ENCODE measurements at places on chromosomes 2 and 18.

- no peak for DNase-seq
Observed at GRCh38 chr18:74892066-74892627, 294.5 kb downstream of the ZNF407 start.

- no peak for DNase-seq
Observed at GRCh38 chr2:55159037-55159651, 72.9 kb downstream of the CLHC1 start.

DNA sequence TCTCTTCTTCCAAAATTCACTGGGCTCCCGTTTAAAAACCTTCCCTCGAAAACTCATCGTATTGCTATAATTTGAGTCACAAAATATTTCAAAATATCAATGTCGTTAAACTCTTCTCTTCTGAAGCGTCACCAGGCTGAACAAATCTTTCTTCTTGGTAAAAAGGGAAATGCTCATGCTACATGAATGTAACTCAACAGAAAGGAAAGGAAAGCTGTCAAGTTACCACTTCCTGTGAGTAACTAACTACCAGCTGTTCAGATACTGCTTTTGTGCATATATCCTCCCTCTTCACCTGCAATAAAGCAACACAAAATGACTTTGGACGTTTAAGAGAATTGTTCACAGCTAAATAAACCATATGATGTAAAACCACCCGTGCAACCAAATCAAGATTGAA, 95.4 kb downstream of the DOCK10 start:
- DNase-seq, result no peak

DNA sequence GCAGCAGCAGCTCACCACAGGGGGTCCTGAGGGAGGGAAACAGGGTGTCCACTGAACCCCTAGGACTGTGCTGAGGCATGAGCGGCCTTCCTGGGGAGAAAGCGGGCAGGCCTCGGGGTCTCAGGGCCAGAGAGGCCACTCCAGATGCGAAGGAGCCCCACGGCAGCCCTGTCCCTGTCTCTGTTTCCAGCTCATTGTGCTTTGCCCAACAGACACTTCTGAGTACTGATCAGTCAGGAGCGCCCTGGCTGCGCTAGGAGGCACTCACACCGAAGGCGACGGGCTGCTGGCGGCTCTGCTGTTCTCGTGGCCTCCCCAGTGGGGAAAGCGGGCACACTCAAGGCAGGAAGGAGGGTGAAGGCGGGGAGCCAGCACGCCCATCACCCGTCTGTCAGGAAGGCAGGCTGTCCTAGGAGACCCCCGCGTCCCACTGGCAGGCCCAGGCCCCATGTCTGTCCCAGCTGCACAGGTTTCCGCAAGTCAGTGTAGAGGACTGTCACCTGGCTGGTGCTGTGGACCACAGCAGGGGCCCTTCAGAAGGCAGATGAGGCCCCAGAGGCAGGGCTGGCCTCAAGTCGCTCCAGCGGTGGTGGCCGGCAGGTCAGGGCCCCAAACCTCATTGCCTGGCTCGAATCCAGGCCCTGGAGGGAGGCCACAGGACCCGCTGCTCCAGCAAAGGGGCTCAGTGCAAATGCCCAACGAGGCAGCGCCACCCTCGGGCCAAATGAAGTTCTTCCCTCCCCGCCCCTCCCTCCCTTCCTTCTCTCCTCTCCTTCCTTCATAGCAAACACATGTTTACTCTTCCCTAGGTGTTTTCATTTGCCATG, 6.8 kb downstream of the ESPNL start:
- DNase-seq, result no peak

- no peak for DNase-seq
Observed at GRCh38 chr2:95260028-95261023, 13.9 kb upstream of the PROM2 start.

GRCh38 chr2:224360801-224361251, 41.1 kb downstream of the FAM124B start:
- no peak for DNase-seq

DNA sequence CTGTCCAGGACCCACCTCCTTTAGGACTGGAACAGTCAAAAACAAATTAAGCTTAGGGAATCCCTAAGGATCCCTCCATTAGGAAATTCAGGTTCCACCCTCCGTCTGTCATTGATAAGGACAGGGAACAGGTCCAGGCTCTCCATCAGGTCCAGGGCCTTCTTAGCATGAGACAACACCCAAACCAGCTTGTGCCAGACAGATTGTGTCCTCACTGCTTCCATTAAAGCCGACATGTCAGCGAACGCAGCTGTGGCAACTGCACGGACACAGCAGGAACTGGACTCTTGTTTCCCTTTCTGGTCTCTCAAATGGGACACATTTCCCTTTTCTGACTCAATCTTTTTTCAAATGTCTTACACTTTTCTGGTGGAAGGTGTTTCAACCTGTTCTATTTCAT, 81.4 kb downstream of the BCL11A start:
- no peak for DNase-seq

DNA sequence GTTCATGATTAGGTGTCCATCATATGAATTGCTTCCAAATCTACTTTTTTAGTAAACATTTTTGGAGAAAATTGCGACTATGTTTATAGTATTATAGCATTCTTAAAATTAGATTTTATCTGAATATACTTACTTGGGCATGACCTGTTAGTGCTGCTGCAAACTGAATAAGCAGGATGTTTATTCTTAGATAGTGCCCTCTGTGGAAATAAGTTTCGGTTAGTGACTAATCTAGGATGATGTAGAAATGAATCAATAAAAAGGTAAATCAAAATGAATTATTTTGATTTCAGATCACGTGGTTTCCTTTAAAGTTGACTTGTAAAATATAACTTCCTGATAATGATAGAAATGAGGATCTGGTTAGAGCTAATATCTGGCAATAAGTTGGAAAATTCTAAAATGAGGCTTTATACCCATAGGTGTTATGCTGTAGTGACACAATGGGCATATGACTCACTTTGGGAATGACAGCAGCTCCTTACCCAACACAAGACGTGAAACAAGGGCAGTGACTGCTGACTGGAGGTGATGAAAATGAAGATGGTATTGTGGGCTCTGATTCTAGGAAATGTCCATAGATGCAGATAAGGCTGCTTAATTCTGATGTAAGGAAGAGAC, 165.8 kb upstream of the TCF4 start:
- no peak for DNase-seq

DNA sequence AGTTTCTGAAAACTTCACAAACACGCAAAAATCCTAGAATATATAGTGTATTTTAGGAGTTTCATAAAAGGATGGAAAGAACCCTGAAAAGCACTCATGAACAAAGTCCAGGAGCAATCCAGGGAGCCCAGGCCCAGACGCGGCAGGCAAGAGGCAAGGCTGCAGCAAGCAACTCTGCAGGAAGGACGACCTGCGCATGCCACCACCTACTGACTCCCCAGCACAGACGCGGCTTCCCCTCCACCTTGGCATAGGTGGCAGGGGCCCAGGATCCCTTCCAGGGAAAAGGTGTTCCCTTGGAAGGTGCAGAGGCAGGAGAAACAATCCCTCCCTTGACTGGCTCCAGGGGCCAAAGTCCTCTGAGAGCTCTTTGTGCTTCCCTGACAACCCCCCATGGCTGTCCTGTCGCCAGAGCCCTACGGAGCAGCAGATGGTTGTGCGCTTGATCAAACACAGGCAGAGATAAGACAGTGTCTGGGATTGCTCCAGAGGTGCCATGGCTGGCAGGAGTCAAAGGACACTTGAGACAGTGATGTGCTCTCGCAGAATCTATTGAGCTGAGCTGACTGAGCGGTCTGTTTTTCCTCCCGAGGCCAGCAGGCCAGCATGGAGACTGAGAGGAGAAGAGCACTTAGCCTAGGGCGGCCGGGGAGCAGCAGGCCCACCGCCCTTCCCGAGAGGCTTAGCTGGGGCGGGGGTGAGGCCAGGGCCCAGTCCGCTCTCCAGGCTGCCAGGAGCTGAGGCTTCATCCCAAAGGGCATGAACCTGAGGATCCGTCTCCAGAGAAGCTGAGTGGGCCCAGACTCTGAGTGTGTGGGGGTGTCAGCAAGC, 10.8 kb upstream of the AMER3 start:
- DNase-seq, result no peak

DNA sequence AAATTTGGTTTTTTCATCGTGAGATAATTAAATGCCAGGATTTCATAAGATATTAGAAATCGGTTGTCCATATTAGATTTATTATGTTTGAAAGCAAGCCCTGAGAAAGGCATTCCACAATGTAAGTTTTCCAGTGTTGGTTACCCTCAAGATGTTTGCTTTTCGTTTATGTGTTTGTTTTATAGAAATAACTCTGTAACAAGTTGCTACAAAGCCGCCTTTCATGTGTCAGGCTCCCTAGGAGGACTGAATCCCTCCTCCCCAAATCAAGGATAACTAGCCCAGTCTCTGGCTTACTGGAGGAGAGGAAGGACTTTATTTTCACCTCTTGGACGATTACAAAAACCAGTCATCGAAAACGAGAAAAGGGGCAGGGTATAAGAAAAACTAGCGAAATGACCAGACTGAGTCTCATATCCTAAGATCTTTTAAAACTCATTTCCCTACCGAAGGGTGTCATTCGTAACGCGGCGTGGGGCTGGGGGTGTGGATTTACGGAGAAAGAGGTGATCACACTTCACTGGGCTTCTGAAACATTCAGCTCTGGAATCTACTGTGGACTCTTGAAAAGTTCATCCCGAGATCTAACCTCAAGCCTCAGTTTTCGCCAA, 1.0 kb upstream of the PEX13 start:
- no peak for DNase-seq

DNA sequence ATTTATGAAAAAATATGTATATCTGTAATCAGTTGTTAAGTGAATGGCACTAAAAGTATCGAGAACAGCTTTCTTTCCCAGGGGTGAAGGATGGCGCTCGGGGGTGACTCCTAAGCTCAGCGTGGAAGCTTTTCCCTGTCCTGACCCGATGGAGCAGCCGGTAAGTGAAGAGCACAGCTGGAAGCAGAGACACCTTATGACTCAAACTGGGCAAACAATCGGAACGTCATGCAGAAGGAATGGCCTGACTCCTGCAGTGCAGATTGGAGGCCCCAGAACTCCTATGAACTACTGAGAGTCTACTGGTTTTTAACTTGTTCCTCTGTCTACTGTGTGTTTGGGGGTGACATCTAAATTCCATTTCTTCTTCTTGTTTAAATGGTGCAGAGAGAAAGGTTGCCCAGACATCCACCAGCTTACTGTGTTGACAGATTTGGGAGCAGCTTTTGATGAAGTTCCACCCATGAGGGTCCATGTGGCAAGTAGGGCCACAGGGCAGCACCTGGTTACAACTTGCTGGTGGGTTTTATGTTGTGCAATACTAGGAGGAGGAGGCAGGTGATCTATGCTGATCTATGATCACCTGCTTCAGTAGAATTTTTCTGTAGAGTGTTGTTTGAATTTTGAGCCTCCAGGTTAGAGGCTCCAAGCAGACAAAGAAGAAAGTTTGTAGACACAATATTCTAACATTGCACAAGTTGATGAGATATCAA, 52.8 kb upstream of the TMEM182 start:
- no peak for DNase-seq

DNA sequence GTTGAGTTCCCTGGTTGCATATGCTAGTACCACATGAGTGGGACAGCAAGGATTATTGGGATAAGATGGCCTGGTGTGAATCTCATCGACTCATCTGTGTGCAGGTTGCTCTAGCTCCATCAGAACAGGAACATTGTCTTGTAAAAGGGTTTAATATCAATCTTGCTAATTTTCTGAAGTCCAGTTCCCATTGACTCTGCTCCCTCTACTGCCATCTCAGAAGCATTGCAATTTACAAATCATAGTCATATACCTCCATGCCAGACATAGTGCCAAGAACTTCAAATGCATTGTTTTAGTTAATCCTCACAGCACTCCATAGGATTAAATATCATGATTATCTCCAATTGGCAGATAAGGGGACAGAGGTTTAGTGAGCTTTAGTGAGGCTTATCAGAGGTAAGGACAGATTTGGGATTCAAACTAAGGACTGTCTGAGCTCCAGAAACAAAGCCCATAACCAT, 4.8 kb upstream of the STAT4 start:
- DNase-seq, result no peak

DNA sequence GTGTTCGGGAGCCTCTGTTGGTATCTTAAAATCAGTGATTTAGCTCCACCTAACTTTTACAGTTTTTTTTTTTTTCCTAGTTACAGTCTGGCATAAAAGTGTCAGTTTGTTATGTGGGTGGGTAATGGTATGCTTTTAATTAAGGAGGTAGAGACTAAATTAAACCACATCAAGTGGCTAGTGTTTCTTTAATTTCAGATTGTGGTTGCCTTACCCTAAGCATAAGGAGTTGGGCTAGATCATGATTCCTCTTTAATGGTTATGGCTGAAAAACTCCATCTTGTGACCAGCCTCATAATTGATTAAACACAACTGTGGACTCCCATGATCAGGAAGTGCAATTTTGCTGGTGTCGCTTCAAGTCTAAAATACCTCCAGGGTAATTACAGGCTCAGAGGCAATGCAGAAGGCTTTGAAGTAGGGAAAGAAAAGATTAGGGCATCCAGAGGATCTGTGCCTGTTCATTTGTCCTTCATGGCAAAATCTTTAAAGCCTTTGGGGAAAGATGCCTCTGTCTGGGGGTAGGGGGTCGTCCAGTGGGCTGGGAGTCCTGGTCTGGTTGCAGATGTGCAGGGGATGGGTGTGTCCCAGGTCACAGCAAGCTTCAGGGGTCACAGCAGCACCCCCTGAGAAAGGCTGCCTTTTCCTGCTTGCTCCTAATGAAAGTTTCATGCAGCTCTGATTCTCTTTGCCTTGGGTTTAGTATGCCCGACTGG, 579.2 kb downstream of the BCL11A start:
- no peak for DNase-seq

DNA sequence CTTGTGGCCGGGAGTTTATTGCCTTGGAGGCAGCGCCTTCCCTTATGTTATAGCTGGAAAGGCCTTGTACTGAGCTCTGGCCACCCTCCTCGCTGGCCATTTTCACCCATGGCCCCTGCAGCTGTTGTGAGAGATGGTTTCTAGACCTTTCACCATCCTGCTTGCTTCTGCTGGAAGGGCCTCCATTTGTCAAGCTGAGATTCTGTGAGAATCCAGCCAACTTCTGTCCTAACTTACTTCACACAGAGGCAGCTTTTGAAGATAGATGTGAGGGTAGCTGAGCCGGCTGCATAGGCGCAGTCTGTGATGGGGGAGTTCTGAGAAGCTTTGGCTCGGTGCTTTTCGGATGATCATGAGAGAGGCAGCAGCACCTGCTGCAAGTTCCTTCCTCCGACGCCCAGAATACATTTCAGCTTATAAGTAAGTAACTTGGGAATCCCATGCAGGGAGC, 8.7 kb downstream of the CTIF start:
- DNase-seq, result no peak

- no peak for DNase-seq
Observed at GRCh38 chr18:70046796-70047195, 99.1 kb upstream of the CD226 start.

- no peak for DNase-seq
Observed at GRCh38 chr18:6737833-6738232, 8.3 kb downstream of the ARHGAP28 start.

DNA sequence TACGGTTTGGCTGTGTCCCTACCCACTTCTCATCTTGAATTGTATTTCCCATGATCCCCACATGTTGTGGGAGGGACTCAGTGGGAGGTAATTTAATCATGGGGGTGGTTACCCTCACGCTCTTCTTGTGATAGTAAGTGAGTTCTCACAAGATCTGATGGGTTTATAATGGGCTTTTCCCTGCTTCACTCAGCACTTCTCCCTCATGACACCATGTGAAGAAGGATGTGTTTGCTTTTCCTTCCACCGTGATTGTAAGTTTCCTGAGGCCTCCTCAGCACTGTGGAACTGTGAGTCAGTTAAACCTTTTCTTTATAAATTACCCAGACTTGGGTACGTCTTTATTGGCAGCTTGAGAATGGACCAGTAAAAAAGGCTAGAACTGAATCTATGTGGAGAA, 750.0 kb upstream of the ID2 start:
- DNase-seq, result no peak

All from GOT3 (cell line).